ENCODE measurements at places on chromosomes 11 and 22. TPM values are rescaled to one million over a fixed set of nuclear protein-coding genes. Genes with fewer than 3 reads are reported as not detected.

GRCh38 chr11:105609341-105609781 is 512 bp upstream of the GRIA4 start:
- H3K4me3 ChIP-seq, result no peak overlapping the region
- H3K36me3 ChIP-seq, result no peaks in the 10 kb centered on the region
- H3K27ac ChIP-seq, result no peak overlapping the region

Gene CYP2D6
- total RNA-seq, result not detected

Gene DEFB131B
- total RNA-seq, result not detected

Gene CAPRIN1
- 141 TPM for total RNA-seq

- H3K36me3 ChIP-seq, result peaks cover 16% of the 10 kb centered on the region
- no peak overlapping the region for H3K4me3 ChIP-seq
- H3K27ac ChIP-seq, result no peak overlapping the region
- H3K4me1 ChIP-seq, result no peaks in the 10 kb centered on the region
- DNase-seq, result peak; percentile 9
These were observed 110.8 kb downstream of the KCNQ1OT1 start for GRCh38 chr11:2588809-2589537.

GRCh38 chr11:41250408-41250935 is 209.0 kb downstream of the LRRC4C start:
- no peaks in the 10 kb centered on the region for H3K4me1 ChIP-seq
- no peak for DNase-seq
- H3K27ac ChIP-seq, result no peak overlapping the region
- no peak overlapping the region for H3K4me3 ChIP-seq
